ENCODE measurements at places on chromosomes 16 and 17. TPM values are rescaled to one million over a fixed set of nuclear protein-coding genes. Genes with fewer than 3 reads are reported as not detected.

Gene ZNF423
- polyA plus RNA-seq = 2.6 TPM

Gene APPBP2
- polyA plus RNA-seq = 4.6 TPM

Gene DNAAF1
- polyA plus RNA-seq = 0.33 TPM

Gene CD300E
- polyA plus RNA-seq = 0.91 TPM

Gene HS3ST3B1
- polyA plus RNA-seq = 1.8 TPM

Gene TEX19
- not detected for polyA plus RNA-seq

Gene KRT40
- polyA plus RNA-seq = not detected

Gene PLA2G10
- 0.03 TPM for polyA plus RNA-seq

Gene PDF
- 9.9 TPM for polyA plus RNA-seq

Gene FBXO39
- polyA plus RNA-seq = 0.37 TPM

- no peak for DNase-seq
Observed at GRCh38 chr16:76942089-76942488, 248.9 kb upstream of the MON1B start.

DNA sequence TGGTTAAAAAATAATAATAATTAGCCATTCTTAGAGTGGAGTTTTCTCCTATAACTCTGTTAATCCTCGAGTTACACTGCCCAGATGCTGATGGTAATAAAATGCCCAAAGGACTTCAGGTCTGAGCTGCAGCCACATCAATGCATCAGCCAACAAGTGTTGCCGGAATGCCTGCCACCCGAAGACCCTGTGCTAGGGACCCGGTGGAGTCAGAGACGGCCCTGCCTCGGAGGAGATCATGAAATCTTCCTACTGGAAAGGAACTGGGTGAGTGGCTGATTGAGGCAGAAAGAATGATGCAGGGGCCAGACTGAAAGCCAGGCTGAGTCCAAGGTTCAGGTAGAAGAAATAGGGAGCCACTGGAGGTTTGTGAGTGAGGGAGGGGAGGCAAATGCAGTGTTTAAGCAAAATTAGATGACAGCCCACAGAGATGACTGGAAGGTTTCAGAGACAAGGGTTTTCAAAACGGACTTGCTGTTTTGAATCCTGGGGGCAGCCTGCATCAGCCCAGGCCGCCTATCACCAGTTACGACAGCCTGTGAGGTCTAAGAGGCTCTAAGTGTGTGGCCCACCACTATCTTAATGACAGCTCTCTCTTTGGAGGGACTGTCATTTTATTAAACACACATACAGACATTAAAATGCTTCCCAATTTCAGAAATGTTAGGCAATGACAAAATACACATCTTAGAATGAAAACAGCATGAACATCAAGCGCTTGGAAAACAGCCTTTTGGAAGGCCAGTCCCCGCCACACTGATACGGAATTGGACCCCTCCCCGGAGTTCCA is 100.0 kb downstream of the ZNF423 start:
- DNase-seq = no peak

- no peak for DNase-seq
Observed at GRCh38 chr16:54336631-54337204, 50.1 kb upstream of the IRX3 start.

DNA sequence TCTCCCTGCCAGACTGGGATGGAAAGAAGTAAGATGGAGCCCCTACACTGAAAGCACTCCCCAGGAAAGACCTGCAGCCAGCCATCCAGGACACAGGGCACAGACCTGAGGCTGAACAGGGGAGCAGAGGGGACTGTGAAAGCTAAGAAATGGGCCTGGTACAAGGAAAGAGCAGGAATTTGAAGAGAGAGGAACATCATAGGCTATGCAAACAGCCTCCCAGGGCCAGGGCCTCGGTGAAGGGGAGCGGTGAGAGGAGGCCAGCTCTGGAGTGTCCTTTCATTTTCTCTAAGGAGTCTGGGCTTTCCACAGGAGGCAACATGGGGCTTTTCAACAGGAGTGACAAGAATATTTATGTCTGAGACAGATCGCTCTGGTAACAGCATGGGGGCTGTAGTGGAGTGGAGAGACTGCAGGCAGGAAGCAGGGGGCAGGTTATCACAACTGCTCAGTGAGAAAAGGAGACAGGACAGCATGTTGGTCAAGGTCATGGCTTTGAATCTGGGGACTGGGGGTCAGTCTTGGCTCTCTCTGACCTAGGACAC is 50.1 kb downstream of the TOM1L2 start:
- DNase-seq = no peak

- no peak for DNase-seq
Observed at GRCh38 chr16:11138022-11138768, 117.8 kb downstream of the SOCS1 start.

DNA sequence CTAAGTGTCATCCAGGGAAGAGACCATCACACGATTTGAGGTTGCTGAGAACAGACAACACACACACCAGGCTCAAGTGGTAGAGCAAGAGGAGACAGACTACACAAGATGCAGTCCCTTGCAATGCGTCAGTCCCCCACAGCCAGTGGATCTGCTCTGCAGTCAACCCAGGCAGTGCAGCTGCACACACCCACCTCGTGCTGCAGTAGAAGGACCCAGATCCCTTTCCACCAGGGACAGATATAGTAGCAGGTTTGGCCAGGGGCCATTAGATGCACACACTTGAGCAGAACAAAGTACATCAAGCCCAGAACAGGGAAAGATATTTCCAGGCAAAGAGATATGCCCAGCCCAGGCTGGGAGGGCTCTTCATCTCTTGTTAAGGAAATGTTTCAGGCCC is 112.9 kb downstream of the GRIN2A start:
- peak; percentile 18 for DNase-seq

- DNase-seq = peak; percentile 27
Observed at GRCh38 chr16:17224879-17225281, 245.9 kb downstream of the XYLT1 start.

GRCh38 chr16:46918400-46918799 is 34.2 kb downstream of the GPT2 start:
- DNase-seq = no peak

DNA sequence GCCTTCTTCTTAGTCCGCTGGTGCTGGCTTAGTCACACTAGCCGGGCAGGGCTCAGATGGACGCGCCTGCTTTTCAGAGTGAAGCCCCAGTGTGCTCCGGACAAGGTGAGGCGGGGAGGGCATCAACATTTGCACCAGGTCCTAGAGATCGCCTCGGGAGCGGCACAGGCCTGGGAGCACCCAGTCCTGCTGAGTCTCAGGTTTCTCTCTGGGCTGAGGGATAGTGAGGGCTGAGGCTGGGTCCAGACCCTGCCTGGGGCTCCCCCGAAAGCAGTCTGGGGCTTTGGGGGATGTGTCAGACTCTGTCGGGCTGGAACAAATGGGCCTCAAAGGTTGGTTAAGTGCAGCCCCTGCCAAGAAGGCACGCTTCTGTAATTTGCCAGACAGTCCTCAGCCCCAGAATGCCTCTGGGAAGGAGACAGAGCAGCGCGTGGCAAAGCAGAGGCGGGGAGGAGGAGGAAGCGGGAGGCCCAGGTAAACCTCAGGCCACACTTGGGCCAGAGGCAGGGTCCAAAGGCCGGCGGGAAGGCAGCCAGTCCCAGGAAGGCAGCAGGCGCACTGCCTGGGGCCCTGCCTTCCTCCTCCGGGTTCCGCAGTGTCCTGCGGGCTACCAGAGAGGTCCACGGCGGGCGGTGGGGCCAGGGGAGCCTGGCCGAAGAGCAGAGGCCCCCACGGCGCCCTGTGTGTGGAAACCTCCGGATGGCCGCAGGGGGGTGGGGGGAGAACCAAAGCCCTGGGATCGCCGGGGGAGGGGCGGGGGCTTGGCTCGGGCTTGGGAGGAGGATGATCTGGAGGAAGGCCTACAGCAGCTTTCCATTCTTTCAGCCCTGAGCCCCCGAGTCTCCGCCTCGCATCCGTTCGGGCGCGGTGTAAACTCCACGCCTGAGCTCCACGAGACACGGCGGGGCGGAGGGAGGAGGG is 39.5 kb upstream of the ATP2A3 start:
- DNase-seq = no peak

DNA sequence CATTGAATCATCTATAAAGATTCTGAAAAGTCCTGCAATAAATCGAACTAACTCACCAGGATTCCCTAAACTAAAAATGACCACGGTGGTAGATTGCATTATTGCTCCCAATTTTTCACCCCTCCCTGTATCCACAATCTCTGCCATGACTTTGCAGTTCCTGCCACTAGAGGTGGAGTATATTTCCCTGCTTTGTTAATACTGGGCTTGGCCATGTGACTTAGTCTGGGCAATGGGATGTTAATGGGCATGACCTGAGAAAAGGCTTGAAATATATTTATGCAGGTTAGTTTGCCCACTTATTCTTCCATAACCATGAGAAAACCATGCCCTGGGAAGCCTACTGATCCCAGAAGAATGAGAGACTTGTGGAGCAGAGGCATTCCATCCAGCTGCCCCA is 59.1 kb downstream of the NOG start:
- no peak for DNase-seq

DNA sequence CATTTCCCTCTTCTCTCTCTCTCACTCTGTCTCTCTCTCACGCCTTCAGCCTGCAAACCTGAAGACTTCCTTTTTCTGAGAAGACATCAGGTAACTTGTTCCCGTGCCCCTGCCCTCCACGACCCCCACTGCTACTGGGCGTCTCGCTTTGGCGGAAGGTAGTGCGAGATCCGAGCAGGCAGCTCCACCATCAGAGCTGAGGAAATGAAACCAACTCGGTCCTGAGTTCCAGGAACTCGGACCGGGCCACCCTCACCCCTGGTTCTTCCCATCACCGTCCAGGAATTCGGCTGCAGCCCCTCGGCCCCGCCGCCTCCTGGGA is 585 bp downstream of the MLKL start:
- DNase-seq = peak; percentile 22

DNA sequence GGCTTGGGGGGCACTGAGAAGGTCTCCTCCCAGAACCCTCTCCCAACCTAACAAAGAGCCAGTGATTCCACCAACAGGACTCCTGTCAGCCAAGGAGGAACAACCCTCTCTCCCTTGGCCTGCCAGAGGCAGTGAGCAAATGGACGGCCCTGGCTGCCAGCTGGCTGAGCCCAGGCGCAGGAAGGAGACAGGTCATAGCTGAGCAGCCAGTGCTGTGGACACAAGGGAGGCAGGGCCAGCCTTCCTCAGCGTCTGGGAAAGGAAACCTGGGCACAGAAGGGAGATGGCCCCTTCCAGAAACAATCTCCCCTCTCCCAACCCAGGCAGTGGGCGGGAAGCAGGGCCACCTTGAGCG is 2.1 kb downstream of the MPO start:
- peak; percentile 48 for DNase-seq

DNA sequence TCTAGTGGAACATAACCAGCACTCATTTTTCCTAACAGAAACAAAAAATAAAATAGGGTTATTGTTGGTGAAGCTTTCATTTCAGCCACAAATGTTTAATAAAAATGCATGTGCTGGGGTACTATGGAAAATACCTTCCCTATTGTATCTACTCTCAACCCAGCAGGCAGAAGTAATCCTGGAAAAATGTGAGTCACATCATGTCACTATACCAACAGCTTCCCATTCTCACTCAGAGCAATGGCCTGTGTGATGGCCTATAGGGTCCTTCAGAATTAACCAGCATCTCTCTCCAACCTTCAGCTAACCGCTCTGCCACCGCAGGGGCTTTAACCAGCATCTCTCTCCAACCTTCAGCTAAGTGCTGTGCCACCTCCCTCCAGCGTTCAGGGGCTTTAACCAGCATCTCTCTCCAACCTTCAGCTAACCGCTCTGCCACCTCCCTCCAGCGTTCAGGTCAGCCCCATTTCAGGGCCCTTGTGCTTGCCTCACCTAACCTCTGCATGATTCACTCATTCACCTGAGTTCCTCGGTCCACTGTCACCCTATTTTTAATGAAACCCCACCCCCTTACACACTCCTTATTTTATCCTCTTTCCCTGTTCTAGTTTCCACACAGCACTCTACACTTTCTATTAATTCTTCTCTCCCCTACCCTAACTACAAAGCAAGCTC is 34.0 kb downstream of the UBE2G1 start:
- DNase-seq = no peak

DNA sequence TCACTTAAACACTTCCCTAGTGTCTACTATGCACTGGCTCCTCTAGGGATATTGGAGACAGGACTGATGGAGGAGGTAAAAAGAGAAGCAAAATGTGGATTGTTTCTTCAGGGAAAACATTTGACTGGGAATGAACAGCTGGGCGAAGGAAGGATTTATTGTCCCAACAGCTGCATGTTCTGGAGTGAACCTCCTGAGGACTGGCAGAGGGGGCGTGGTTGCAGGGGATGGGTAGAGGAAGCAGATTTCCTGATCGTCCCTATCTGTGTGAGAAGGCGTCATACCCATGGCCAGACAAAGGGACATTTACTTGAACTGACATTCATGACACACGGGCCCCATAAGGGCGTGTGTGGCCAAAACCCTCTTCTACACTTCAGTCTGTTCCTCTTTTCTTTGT is 321.5 kb downstream of the MAP2K4 start:
- DNase-seq = no peak

DNA sequence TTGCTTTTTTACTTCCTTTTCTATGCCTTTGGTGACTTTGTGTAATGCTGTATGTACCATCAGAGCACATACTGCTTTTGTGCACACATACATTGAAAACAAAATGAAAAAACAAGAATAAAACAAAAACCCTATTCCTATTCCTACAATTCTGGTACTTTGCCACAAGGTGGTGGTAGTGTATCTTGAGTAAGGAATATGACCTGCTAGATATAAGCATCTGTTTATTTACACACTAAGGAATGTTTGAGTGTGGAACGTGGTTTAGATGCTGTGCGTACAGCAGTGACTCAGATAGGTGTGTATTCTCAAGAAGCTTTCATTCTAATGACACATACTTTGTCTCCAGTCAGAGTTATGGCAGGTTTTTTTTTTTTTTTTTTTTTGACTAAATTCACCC is 606.2 kb downstream of the WWOX start:
- no peak for DNase-seq

DNA sequence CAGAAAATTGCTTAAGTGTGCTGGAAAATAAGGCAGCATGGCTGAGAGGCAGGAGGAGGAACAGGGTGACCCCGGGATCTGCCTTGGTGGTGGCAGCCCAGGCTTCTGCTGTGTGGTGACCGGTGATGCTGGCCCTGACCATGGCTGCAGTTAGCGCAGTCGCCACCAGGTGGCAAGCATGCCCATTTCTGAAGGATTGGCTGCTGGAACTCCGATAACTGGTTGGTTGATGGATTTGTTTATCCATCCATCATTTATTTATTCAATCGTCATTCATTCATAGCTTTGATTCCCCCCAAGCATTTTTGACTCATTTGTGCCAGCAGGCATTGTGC is 29.1 kb upstream of the ITGA3 start:
- peak; percentile 87 for DNase-seq

GRCh38 chr17:27442702-27443101 is 13.5 kb upstream of the KSR1 start:
- no peak for DNase-seq

GRCh38 chr16:56357241-56357764 is 68.0 kb downstream of the AMFR start:
- DNase-seq = no peak

- peak; percentile 80 for DNase-seq
Observed at GRCh38 chr17:45948881-45949624, 50.0 kb upstream of the STH start.

DNA sequence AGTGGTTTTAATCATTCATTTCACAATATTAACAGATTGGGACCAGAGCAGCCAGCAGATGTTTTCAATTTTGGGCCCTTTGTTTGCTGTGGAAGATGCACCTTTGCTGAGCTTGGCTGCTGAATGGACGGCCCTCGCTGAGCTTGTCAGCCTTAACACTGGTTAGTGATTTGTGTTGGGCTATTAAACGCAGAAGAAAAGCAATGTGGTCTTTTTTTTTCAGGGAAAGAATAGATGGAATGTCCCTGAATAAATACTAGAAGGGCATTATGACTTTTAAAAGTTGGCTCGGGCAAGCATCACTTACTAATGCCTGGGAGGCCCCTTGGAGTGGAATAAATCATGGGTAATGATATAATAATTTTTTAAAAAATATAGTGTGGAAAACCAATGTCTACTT is 297.0 kb downstream of the MAP2K6 start:
- no peak for DNase-seq

GRCh38 chr17:18323007-18323406 is 7.9 kb downstream of the SMCR8 start:
- DNase-seq = no peak

Data from heart right ventricle (tissue), 16 donors.